ENCODE measurements at places on chromosomes 12 and 14. TPM values are rescaled to one million over a fixed set of nuclear protein-coding genes. Genes with fewer than 3 reads are reported as not detected.

DNA sequence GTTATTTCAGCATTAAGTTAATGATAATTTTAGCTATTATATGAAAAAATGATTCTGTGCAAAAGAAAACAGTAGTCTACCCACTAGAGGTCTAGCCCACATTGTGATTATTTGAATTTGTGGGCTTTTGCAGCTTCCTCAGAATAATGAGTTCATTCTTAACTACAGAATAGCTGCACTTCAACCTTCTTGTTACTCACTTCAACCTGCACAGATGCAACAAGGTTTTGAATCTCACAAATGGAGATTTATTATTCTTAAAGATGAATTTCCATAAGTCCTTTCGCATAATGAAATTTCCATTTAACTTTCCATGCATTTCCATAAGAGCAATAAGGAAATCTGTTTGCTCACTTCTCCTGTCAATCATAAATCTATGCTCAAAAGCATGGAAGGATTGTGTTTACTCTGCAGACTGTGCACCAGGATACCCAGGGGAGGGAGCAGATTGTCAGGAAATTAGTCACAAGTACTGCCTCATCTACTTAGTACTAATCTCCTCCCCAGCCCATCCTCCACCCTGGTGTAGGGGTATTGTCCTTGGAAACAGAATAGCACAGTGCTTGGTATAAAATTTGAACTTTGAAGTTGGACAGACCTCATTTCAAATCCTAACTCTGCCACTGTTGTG is 24.1 kb downstream of the PTGER2 start:
- H3K4me1 ChIP-seq, result peaks cover 10% of the 10 kb centered on the region
- H3K36me3 ChIP-seq, result no peaks in the 10 kb centered on the region
- no peaks in the 10 kb centered on the region for H3K27me3 ChIP-seq
- no peak for DNase-seq
- H3K27ac ChIP-seq, result no peak overlapping the region

KERA gene
- not detected for total RNA-seq

GRCh38 chr12:60672949-60673348 is 1077.1 kb downstream of the SLC16A7 start:
- no peak overlapping the region for H3K27ac ChIP-seq
- H3K4me1 ChIP-seq, result no peaks in the 10 kb centered on the region
- no peaks in the 10 kb centered on the region for H3K36me3 ChIP-seq
- no peaks in the 10 kb centered on the region for H3K27me3 ChIP-seq
- no peak overlapping the region for H3K4me3 ChIP-seq

GRCh38 chr12:24898606-24899005 is 50.3 kb downstream of the BCAT1 start:
- peaks cover 12% of the 10 kb centered on the region for H3K4me1 ChIP-seq
- H3K4me3 ChIP-seq, result no peak overlapping the region
- no peak overlapping the region for H3K27ac ChIP-seq
- no peak for DNase-seq

DNA sequence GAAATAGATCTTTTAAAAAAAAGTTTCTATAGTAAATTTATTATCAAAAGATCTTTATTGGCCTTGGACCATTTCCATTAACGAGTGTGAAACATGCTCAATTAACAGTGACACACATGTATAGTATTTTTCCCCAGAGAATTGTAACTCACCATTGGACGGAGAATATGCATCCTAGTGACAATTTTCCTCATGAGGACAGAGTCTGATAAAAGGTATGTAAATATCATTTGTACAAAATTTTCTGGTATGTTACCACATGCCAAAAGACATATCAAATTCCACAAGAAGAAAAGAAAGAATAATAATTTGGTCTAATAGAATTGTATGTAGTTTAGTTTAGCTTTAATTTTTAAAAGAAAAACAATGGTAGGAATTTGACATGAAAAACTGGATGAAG is 1096.0 kb upstream of the FLRT2 start:
- H3K36me3 ChIP-seq, result no peaks in the 10 kb centered on the region
- H3K27ac ChIP-seq, result no peak overlapping the region
- H3K4me1 ChIP-seq, result no peaks in the 10 kb centered on the region
- no peak for DNase-seq
- H3K4me3 ChIP-seq, result no peak overlapping the region

DNA sequence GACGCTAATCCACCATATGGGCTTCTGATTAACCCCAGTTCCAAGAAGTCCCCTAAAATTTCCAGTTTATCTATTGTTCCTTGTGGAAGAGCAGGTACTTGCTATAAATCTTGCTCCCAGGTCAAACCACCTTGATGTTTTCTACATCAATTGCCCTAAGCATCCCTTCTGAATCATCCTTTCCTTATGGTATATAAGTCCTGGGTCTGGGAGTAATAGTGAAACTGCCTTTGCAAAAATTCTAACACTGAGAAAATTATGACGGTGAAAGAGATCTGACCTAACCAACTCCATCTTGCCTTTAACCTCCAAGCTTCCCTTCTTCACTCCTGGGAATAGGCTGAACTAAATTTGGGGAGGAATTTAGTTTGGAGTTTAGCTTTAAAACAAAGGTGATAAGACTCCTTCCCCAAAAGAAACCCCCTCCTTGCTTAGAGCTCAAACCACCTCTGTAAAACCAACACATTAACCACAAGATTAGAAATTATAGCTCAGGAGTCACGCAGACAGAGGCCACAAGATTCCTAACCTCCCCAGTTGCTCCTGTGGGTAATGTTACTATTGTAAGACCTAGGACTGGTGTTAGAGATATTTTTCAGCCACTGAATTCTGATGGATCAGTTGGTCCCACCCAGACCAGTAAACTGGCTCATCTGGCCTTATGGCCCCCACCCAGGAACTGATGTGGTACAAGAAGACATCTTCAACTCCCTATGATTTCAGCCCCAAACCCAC is 33.8 kb upstream of the DTX1 start:
- H3K4me3 ChIP-seq, result no peak overlapping the region
- no peak for DNase-seq
- H3K27ac ChIP-seq, result no peak overlapping the region

DNA sequence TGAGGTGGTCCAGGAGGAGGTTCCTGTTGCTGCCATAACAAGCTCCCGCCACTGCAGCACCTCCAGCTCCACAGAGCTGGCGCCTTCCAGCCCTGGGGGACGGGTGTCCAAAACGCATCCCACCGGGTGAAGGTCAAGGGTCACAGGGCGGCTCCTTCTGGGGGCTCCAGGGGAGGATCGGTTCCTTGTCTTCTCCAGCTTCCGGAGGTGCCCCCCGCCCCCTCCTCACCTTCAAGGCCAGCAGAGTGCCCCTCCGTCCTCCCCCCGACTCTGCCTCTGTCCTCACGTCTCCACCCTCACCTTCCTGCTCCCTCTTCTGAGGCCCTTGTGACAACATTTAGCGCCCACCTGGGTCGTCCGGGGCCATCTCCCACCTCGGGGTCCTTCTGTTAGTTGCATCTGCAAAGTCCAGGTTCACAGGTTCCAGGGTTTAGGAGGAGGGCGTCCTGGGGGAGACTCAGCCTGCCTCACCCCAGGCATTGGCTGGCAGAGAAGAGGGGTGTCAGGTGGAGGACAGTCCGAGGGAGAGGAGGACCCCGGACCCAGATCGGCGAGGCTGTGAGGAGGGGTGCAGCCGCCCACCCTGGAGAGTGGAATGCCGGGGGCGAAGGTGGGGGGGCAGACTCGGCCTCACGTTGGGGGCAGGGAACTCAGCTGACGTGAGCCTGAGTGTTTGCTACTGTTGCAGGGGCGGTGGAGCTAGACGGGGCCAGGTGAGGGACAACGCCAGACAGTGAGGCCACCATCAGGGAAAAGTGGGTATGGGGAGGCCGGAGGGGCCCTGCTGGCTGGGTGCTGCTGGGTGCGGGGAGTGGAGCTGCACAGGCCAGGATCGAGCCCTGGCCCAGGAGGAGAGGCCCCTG is 205.5 kb upstream of the C14orf180 start:
- no peaks in the 10 kb centered on the region for H3K27me3 ChIP-seq
- no peak overlapping the region for H3K27ac ChIP-seq
- peaks cover 12% of the 10 kb centered on the region for H3K4me1 ChIP-seq
- no peaks in the 10 kb centered on the region for H3K36me3 ChIP-seq
- DNase-seq, result no peak

All from CD4-positive, alpha-beta T cell (primary cell).